SHP77 (cell line): ENCODE measurements at places on chromosomes 7 and 10.

- DNase-seq = no peak
These were observed 46.4 kb downstream of the RAMP3 start for GRCh38 chr7:45203936-45204445.

GRCh38 chr10:118624747-118625146, 29.3 kb upstream of the PRLHR start:
- DNase-seq = no peak

GRCh38 chr7:79455173-79455790, 1.8 kb upstream of the MAGI2 start:
- DNase-seq = no peak

- no peak for DNase-seq
These were observed 34.0 kb upstream of the DGKB start for GRCh38 chr7:14936554-14936953.

DNA sequence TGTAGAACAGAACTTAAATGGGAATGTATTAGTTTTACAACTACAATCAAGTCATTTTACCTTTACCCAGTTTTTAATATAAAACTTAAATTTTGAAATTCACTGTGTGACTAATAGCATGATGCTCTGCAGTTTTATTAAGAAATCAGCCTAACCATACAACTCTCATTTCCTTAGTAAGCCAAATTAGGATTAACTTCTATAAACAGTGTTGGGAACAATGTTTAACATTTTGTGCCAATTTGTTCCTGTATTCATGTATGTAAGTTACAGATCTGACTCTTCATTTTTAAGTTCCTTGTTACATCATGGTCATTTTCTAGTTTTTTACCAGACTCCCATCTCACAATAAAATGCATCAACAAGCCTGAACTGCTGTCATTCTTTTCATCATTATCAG, 209.8 kb downstream of the ZEB1 start:
- DNase-seq = no peak

GRCh38 chr7:83014546-83014945, 148.1 kb downstream of the PCLO start:
- no peak for DNase-seq

DNA sequence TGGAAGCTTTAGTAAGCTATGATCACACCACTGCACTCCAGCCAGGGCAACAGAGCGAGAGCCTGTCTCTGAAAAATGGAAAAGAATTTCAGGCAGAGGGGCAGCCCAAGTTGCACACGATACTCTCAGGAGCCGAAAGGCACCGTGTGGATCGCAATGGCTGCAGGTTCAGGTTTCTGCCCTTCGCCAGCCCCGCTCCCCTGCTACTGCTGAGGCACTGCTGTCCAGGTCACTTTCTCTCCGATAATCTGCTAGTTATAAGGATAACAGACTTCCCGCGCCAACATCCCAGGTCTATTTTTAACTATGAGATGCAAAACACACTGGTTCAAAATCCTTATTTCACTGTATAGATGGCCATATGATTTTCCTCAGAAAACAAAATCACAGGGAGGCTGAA, 11.1 kb downstream of the BEND7 start:
- DNase-seq = no peak

DNA sequence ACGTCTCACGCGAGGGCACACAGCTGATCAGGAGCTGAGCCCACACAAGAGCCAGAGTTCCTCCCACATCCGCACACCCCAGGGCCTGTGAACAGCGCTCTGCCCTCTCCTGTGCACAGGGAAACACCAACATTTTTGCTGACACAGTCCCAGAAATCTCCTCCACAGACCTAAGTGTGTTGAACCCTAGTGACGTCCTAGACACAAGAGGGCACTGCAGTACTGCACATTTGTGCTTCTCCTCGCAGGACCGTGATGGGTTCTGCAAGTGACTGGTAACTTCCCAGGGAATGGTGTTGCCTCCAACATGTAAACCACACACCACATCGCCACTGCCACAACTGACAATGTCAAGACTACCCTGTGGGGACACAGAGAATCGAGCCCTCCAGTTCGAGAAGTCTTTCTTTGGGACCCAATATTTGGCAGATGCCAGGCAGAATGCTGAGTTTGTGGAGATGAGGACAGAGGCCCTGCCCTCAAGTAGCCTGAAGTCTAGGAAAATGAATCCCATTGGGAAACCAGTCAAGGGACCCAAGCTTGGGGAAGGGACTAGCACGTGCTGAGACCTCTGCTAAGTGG, 170.3 kb downstream of the PAXIP1 start:
- DNase-seq = peak; percentile 20

DNA sequence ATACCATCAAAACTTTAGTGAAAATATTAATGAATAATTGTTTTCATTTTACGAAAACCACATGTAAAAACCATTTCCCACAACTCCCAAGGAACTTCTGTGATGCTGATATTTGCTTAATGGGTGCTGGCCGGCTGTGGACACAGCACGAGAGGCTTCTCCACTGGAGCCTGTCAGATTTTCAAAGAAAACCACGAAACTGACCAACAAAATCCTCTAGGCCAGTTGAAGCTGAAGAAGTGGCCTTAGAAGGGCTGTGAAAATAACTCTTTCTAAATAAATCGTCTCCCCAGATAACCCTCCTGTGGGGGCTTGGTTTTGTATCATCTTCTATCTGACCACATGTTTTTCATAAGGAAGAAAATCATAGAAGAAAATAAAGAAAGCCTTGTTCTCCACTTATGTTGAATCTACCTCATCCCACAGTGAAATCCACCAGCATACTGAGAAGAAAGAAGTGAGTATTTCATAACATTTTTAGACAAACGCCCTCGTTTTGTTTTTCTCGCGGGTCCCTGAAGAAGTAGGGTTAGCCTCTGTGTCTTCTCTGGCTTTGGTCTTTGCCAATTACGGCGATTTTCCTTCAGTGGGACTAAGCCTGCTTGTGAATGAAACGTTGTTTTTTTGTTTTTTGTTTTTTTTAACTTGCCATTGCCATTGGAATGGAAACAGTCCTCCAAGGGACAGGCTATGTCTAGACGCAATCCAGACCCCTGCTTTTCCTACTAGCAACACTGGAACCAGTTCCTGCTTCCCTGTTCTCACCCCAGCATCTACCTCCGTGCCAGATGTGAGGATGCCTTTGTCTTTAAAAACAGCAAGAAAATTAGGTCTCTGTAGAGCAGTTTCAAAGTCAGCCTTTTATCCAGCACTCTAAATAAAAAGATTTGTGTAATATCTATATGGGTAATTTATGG, 123.9 kb downstream of the ADAM12 start:
- DNase-seq = no peak

GRCh38 chr10:59606551-59606961, 103.1 kb downstream of the SLC16A9 start:
- DNase-seq = no peak

DNA sequence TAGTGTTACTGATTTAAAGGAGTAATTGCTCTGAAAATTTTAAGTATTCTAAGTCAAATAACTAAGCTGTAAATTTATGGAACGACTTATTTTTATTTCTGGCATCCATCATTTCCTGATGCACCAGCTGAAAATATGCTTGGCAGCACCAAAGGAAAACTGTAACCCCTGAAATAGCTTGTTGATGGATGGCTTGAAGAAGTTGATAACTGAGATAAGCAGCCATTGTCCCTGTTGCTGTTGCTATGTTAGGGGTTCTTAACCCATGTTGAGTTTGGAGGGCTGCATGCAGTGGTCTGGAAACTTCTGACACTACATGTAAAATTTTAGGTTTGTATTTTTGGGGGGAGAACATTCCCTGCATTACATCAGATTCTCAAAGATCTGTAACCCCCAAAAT, 30.6 kb downstream of the RPA3 start:
- no peak for DNase-seq
